Mesothelial cell of epicardium (in vitro differentiated cells): ENCODE measurements at places on chromosomes 4 and X. TPM values are rescaled to one million over a fixed set of nuclear protein-coding genes. Genes with fewer than 3 reads are reported as not detected.

DNA sequence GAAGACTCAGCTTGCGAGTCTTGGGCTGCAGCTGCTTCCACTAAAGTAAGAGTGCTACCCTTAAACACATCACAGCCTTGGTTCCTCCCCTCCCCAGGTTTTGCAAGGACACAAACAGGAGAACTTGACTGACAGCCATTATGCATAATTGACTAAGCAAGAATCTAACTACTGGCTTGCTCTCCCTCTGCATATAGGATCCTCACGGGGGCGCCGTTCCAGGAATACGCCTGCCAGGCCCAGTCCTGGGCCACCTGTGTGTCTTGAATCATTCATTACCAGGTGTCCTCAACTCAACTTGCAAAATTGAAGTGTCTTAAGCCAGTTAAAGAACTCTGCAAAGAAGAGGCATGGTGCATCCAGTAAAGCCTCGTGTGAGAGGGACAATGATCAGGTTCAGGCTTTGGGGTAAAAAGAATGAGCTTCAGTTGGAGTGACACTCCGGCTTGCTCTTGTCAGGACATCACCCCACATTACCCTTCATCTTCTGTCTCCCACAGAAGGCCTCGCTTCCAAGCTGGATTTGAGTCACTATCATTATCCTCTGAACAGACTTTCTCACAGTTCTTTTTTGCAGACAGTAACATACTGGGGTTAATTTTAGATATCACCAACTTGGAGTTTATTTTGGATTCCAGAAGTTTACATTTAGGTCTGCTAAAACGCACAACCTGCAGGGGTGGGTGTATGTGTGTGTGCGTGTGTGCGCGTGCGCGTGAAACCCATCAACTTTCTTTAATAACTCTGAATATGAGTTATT is 273.5 kb upstream of the HS3ST1 start:
- no peak for DNase-seq

- DNase-seq, result no peak
These were observed 13.3 kb upstream of the FAM47E start for GRCh38 chr4:76238236-76238635.

GRCh38 chr4:101753721-101754120 is 36.8 kb upstream of the BANK1 start:
- DNase-seq, result no peak

GRCh38 chrX:794311-794710 is 163.7 kb downstream of the SHOX start:
- DNase-seq, result no peak

DNA sequence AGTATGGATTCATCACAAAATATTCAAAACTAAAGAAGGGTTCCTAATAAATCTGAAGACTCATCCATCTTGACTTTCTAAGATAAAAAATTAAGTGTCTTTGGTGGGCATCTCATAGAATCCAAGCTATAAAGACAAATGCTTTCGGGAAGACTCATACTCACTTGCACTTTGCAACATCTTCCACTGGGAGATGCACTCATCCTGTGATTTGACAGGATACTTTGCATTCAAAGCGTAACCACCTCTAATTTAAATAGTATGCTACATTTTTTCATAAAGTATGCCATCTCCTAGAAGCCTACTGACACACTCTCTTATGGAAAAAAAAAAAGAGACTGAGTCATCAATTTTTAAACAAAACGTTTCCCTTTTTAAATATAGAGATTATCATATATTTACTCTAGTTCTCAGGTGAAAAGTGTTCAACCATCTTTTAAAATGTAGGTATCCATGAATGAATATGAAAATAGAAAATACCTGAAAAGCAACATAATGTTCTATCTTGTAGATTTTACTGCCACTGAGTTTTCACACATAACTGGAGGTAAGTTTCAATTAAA is 119.6 kb downstream of the KLHL13 start:
- DNase-seq, result no peak

GRCh38 chrX:132181364-132181763 is 37.9 kb downstream of the RAP2C start:
- no peak for DNase-seq

DNA sequence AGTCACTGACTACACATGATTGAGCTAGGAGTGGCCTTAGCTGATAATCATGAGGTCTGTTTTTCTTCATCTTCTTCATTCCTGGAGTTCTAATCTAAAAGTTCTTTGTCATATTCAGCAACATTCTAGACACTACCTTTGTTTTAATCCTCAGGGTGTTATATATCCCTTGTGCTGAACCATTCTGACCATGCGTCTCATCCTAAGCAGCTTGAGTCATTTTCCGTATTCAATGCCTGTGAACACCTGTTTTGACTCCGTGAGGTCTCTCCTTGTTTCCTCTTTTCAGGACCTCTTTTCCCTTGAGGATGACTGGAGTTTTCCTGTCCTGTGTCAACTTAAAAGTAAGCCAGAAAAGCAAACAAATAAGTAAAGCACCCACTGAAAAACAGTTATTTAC is 597.9 kb downstream of the GBA3 start:
- DNase-seq, result no peak

DNA sequence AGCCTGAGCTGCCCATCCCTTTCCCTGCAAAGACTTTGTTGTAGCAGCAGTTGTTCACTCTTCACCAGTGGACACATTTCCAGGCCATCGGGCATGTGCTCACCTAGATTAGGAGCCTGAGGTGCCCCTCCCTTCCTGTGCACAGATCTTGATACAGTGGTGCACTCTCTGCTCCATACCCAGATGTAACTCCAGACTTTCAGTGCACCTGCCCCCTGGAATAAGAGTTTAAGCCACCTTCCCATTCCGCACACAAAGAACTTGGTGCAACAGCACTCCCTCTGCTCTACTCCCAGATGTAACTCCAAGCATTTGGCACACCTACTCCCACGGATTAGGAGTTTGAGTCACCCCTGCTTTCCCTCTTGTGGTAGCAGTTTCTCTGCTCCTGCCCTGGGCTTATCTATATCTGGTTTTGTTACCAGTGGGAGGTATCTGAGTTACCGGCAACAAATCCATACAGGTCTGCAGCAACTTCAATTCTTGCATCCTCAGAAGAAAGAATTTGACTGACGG is 36.0 kb upstream of the PLK4 start:
- no peak for DNase-seq

DNA sequence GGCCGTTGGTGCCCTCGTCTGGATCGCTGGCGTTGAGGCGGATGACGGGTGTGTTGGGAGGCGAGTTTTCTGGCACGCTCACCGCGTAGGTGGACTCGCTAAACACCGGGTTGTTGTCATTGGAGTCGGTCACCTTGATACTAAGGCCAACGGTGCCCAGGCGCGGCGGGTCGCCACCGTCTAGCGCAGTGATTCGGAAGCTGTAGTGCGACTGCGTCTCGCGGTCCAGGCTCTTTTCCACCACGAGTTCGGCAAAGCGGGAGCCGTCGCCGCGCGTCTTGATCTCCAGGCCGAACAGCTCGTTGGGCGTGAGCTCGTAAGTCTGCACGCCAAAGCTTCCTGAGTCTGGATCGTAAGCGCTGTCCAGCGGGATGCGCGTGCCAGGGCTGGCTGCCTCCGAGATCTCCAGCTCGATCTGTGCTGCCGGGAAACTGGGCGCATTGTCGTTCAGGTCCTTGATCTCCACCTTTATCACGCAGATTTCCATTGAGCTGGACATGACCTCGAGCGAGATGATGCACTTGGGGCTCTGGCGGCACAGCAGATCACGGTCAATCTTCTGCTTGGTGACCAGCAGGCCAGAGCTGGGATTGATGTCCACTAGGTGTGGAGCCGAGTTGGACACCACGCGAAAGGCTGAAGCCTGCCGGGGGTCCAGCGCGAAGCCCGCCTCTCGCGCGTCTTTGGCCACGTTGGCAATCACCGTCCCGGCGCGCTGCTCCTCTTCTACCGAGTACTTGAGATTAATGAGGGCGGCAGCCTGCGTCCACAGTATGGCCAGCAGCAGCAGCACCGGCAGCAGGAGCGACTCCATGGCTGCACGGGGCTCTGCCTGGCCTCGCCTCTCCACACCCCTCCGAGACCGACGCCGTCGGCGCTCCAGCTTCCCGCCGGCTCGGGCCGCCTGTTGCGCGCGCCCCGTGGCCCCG is 2.0 kb downstream of the PCDH19 start:
- no peak for DNase-seq

DNA sequence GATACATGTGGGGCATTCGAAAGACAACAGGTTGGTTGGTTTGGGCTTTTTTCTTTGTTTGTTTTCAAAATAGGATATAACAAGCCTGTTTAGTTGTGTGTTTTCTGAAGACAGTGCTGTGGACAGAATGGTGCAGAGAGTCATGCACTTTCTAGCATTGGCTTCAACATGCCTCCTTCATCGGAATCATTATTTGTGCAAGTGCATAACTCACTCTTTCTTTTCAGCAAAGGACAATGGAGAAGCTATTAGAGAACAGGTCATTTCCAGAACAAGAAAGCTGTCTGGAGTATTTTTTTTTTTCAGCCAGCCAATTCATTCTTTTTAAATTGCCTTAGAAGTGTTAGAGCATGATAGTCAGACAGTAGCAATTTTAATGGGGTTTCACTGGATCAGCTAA is 225.8 kb downstream of the STK32B start:
- DNase-seq, result no peak

- no peak for DNase-seq
These were observed 84.1 kb upstream of the GK2 start for GRCh38 chr4:79492148-79492547.

- DNase-seq, result no peak
These were observed 53.1 kb downstream of the EFNB1 start for GRCh38 chrX:68881911-68882310.

DNA sequence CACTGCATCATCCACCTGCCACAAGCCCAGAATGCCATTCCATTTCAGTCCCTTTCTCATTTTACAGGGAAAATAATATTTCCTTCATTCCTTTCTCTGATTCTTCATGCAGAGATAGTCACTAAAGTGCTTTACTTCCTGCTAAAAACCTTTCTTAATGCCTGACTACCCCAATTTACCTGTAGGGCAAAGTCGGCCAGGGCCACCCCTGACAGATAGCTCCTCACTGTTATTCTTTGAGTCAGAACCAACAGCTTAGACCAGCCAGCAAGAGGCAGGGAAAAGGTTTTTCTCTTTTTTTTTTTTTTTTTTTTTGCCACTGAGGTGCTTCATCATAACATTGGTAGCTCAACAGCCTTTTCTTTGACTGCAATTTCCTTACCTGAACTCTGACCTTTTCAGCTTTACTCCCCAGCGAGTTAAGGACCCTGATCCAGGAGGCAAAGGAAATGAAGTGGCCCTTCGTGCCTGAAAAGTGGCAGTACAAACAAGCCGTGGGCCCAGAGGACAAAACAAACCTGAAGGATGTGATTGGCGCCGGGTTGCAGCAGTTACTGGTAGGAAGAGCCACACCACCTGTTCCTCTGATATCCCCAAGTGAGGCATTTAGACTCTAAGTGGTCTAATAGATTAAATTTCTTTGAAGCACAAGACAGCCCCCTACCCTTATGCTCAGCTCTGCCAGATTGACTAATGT is 85.0 kb downstream of the ALPK1 start:
- no peak for DNase-seq

- no peak for DNase-seq
These were observed 131.5 kb downstream of the AASDH start for GRCh38 chr4:56255820-56256219.

Gene TBC1D8B
- 7.1 to 8.7 TPM (median 7.2 TPM) in 3 replicates for total RNA-seq

DNA sequence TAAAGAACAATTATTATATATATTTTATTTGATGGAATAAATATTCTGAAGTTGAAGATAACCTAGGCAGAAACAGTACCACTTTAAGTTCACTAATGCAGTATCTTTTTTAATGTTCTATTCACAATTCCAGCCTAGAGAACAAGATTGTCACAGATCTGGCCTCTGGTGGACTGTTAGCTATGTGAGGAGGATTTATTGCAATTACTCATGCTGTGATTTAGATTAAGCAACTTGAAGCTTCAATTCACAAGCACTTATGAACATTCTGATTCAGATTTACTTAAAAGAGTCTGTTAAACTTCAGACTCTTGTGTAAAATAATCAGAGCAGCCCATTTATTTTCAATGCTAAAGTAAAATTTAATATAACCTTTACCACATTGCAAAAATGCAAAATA is 1489.8 kb downstream of the STIM2 start:
- no peak for DNase-seq

Gene BTC
- 1.6 to 1.9 TPM (median 1.7 TPM) in 3 replicates for total RNA-seq

- no peak for DNase-seq
These were observed 398.2 kb upstream of the LCORL start for GRCh38 chr4:18419780-18420179.

DNA sequence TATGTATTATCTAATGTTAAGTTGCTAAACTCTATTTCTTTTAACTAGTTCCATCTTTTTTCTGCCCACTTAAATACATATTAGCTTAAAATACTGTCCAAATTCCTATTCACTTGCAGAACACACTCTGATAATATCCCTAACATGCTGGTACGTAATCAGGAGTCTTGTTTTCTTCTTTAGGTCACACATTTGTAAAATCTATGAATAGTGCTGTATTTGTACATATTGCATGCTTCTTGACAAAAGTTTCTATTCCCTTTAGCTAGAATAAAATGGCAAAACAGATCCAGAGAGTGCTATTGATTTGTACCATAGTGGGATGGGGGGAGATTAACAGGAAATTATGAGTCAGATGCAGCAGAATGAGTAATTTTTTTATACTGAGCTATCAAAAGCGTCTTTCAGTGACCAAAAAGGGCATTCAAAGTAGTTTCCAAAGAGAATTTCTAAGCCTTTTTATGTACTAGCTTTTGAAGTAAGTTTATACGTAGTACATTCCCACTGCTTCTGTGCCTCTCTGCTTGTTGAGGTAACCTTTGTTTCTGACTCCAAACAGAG is 126.5 kb downstream of the PTPN13 start:
- no peak for DNase-seq

DNA sequence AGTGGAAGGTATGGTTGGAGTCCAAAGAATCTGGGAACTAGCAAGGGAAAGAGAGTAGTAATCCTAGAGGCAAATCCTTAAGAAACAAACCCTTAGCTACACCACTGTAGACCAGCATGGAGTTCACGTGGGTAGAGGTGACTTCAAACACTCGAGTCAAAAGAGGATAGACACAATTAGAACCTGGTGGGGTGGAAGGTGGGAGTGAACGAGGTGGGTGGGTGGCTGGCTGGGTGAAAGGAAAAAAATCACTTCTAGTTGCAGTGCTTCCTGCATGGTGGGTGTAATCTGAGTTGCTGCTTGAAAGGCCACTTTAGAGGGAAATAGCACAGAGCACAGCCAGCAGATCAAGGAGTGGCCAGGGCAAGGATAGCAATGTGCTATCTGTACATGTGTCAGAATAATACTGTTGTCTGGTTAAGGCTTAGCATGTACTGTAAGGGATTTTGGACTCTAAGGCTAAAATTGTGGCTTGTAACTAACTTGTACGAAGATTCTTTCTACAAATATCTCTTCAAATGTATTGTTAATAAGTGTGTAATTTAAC is 356.2 kb downstream of the GRIA2 start:
- no peak for DNase-seq
